ENCODE measurements at places on chromosomes 2 and 18.
A peak's percentile ranks its signal among the peaks of the same experiment; 100 is the strongest.

GRCh38 chr2:204317640-204318039, 227.6 kb upstream of the PARD3B start:
- no peak for DNase-seq

DNA sequence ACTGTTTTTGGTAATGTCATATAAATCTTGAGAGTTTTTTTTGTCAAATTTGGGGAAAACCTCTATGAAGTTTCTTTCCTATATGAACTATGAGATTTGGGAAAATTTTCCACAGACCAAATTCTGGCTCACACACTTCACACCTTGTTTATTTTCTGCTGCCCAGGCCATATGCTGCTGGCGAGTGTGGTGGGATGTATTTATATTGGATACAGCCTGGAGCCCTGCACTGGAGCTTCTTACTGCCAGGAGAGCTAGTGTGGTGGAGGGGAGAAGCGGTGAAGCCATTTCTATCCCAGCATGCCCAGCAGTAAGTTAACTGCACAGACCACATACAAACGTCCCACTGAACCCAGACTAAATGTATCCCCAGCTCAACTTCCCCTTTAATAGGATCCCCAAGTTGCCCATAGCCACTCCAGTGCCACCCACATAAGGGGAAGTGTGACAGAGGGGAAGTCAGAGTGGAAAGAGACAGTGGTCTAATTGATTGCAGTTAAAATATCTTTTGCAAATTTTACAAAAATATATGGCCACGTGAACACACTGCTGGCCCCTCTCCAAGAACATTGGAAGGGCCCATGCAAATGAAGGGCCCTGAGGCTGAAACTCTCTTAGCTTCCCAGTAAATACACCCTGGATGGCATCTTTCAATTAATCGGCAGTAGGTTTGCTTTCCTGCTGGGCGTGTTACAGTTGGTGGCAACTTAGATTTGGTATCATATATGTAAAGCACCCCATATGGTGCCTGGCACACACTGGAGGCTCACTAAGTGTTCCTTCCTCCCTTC, 146.6 kb upstream of the ITGA6 start:
- no peak for DNase-seq

GRCh38 chr18:48293954-48294898, 115.0 kb downstream of the ZBTB7C start:
- peak; percentile 88 for DNase-seq

DNA sequence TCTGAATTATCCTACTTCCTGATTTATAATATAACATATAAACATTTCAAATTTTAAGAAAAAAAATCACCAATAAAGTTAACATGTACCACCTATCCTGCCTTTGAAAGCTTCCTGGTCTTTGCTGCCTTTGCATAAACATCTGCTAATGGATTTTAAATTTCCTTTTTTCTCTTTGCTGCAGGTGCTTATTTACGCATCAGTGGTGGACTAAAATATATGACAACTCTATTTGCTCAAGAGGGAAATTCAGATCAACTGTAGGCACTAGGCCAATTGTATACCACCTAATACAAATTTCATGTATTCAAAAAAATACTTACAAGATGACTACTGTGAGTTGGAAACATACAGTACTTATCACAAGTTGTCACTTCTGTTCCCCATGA, 57.2 kb downstream of the RAD51AP2 start:
- no peak for DNase-seq

DNA sequence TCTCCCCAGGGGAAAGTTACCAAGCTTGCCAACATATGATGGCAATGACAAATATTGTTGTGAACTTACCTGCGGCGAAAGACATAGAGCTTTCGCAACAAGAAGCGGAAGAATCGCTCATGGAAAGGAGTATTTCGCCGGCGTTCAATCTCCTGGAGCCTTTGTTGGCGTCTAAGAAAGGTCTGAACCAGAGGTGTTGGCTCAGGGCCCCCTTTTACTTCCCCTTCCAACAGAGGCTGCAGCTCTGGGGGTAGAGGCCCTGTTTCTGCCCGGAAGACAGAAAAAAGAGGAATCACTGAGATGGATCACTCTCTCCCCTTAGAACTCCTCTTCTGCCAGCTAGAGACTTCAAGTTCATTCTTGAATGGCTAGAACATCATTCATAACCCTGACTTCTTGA, 10.8 kb downstream of the GGCX start:
- no peak for DNase-seq

DNA sequence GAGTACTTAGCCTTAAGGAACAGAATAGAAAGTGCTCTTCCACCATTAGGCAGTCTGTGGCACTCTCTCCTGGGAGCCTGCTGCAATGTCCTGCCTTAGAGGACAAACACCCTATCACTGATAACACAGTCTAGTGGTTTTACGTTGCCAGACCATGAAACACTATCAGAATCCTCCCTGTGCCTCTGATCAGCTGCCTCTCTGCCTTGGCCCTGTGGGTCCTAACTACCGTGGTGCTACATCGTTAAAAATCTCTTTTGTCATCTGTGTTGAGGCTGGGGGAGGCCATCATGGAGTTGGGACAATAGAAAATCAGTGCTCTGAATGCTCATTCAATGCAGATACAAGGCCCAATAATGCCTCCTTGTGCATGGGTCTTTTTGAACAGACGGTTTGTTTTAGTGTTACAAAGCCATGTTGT, 11.9 kb upstream of the APCDD1 start:
- DNase-seq = no peak

DNA sequence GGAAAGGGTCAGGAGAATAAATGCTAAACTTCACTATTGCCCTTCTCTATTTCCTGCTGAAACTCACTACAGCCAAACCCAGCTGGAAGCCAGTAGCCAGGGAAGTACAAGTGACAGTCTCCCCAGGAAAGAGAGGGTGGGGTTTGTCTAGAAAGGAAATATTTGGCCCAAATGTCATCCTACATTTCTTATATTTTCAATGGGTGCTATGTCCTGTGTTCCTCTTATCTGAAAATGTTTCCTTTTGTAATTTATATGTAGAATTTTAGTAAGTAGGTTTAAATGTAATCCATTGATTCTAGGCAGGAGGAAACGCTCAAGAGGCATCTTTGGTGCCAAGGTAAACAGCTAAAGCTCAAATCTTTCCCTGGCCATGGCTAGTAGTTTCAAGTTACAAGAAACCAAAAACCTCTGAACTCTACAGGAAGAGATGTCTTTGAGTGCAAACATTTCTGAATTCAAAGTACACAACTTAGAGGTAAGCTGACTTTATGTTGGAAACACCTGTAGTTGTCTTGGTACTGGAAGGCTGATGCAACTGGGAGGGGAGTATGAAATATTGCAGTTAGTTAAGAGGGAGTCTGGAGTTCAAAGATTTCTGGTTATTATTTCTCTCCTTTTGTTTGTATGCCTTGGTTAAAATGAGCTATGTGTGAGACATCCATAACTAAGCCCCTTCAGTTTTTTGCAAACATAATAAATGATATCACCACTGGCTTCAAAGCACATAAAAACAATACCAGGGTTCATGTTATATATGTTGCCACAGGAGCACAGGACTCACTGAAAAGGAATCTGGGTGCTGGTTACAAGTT, 356.1 kb upstream of the ZC3H15 start:
- peak; percentile 31 for DNase-seq

DNA sequence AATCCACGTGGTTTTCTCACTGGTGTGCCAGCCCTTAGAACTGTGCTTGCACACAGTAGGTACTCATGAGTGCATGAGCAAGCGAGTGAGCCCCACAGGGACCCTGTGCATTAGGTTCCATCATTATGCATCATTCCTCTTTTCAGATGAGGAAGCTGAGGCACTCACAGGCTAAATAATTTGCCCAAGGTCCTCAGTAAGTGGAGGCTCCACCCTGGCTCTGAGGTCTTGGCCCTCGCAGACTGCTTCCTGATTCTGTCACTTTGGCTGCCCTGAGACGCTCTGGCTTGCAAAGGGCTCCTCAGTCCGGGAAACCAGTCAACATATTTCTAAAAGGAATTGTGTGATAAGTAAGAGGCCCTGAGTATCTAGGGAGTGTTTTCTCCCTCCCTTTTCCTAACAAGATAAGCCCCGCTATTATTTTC, 71.7 kb downstream of the IL1R2 start:
- DNase-seq = no peak

DNA sequence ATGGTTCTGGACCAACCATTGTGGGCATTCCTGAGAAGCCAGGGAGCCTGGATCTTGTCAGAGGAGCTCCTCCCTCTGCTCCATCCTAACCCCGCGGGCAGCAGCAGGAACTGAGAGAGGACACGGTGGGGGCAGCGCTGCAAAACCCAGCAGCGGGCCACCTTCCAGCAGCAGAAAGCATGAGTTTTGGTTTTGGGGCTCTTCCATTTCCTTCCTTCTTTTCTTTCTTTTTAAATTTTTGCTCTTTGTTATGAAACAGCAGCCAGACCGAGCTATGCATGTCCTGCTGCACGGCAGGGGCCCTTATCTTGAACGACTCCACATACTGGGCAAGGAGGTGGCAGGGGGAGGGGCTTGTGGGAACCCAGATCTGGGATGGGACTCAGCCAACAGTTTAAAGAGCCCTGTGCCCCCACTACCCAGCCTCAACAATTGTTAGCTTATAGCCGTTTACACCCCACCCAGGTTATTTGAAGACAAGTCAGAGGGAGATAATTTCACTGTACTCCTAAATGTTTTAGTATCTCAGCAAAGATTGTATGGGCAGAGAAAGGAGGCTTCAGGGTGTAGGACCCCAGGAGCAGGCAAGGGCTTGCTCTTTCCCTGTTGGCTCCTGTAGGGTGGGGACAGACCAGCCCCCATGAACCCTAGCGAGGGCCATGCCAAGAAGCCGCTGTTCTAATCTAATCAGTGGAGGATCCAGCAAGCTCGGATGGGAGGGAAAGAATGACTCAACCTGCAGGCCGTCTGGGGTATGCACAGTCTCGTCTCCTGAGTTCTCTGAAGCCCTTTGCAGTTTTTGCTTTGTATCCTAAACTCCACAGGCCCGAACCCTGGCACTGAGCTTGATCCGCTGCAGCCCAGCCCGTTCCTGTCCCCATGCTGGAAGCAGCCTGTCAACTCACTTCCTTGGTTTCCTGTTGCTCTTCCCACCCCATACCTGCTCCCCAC, 75.3 kb downstream of the LRRFIP1 start:
- no peak for DNase-seq

GRCh38 chr2:197805715-197806633, 1.6 kb downstream of the PLCL1 start:
- DNase-seq = peak; percentile 16

DNA sequence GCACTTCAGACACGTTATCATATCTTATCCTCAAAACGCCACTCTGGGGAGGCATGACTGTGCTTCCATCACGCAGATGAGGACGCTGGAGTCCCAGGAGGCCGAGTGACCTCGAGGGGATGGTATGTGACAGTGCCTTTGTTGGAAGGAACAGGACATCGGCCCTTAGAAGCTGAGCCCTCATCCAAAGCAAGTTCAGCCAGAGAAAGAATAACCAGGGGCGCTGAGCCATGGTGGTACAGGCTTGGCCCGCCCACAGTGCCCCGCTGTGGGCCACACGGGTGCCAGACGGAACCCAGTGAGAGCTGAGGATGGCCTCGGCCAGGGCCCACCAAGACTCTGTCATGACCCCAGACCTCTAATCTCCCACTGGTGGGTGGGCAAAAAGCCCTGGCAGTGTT, 31.3 kb downstream of the HS1BP3 start:
- DNase-seq = no peak

GRCh38 chr2:217058791-217059755, 199.2 kb upstream of the TNP1 start:
- DNase-seq = no peak

DNA sequence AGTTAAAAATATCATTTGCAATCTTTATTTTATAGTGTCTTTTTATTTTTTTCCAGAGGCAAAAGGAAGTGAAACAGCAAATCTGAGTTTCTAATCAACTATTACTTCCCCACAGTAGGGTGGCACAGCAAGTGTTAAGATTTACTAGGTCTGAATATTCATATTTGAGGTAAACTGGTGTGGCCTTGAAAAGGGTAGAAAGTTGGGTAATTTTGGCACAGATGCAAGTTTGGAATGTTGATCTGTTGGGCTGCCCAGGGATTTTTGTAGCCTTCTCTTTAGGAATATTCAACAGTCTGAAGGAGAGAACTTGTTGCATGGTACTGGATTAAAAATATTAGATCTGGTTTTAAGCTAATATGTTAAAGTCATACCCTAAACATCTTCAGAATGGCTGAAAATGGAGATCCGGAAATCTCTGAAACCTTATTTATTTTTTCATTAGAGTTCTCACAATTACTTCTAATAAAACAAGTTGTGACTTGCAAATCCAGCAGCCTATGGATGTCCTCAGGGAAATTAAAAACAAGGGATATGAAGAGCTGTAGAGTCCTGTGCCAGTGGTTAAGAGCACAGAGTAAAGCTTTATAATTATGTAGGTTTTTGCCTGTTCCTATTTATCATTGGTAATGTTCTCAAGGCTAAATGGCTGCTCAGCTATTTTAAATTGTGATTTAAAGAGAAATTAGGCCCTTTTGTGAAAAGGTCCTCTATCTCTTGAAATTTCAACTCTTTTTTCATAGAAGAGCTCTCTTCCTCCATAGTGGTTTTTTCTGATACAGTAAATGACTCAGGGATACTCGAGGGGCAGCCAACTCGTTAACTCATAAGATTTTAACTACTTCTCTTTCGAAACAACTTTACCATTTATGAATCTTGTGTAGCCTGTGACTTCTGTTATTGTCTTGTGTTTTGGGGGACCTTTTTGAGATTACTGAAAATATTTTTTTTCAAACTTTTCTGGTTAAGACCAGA, 11.0 kb downstream of the TANK start:
- no peak for DNase-seq

DNA sequence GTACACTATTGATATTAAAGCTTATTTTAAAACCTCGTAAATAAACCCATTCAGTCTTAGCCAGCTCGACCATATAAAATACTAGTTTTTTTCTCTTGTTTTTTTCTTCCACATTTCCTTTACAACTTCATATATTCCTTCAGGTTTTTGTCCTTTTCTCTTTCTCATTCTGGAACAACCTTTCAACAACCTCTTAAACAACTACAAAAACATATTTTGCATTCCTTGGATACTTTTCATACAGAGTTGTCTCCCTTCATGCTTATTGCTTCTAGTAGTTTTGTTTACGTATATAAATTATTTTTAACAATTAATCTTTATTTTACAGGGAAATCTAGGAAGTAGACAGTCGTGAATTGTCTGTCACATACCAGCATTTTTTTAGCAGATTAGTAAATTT, 41.2 kb downstream of the COMMD1 start:
- DNase-seq = no peak

GRCh38 chr2:142822190-142822589, 55.3 kb upstream of the KYNU start:
- no peak for DNase-seq

DNA sequence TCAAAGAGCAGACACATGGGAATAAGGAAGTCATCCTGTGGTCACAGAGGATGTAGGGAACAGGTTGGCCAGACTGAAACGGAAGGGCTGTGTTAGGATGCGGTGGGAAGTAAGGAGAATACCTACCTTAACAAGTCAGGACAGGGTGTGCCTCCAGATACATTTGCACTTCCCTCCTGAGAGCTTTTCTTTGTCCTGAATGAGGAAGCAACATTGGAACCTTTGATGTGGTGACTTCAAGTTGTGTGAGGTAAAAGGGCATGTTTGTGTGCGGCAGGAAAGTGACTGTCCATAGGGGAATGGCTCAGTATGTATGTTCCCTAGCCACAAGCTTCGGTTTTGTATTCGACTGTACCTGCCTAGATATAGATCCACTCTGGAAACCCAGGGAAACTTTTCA, 24.9 kb upstream of the LRRTM1 start:
- no peak for DNase-seq
